Activated CD4-positive, alpha-beta T cell treated with anti-CD3 and anti-CD28 coated beads, Interleukin-2, amount 50 U/mL, for 48 hours (primary cell): ENCODE measurements at places on chromosomes 4 and X.

DNA sequence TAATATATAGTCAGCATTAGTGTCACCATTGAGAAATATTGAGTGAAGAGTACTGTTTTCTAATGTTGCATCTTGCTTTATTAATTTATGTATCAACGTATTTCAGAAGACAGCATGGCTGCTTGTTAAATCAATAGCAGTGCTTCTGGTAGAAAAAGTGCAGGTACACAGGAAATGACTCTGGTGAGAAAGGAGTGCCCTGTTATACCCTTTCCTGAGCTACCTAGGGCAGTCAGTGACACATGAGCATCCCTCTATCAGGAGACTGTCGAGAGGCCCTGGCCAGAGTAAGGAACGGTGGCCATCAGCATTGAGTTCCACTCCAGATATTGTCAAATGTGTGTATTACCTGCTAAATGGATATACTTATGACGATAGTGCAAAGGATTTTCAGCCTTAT lies 42.1 kb downstream of the SCML1 start:
- DNase-seq, result no peak

GRCh38 chr4:87120411-87121162 lies 99.8 kb downstream of the KLHL8 start:
- DNase-seq, result no peak

GRCh38 chr4:162707962-162708361 lies 458.7 kb downstream of the NAF1 start:
- no peak for DNase-seq

GRCh38 chr4:73721435-73721834 lies 18.9 kb upstream of the CXCL8 start:
- DNase-seq, result no peak

DNA sequence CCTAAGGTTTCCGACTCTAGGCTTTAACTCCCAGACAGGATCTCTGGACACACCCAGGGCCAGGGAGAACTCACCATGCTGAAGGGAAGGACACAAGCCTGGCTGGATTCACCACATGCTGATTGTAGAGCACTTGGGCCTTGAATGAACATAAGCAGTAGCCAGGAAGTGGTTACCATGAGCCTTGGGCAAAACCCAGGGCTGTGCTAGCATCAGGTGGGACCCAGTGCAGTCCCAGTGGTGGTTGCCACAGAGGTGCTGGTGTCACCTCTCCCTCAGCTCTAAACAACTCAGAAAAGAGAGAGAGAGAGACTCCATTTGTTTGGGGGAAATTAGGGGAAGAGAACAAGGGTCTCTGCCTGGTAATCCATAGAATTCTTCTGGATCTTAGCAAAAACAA lies 77.0 kb downstream of the KLHL13 start:
- DNase-seq, result no peak

DNA sequence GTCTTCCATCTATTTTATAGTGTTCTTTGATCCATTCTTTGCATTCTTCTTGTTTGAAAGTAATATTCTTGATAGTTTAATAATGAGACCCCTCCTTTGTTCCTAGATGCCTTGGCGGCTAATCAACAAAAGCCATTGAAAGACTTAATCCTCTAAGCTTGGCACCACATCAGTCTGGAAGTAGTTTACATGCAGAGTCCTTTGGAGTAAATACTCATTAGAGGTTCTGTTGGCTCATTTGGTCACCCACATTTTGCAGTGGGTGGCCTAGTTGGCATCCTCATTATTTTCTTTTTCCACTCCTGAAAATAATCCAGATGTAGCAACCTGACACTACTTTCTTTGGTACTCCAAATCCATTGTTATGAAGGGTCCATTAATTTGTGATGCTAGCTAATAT lies 64.5 kb downstream of the DKK2 start:
- DNase-seq, result no peak

DNA sequence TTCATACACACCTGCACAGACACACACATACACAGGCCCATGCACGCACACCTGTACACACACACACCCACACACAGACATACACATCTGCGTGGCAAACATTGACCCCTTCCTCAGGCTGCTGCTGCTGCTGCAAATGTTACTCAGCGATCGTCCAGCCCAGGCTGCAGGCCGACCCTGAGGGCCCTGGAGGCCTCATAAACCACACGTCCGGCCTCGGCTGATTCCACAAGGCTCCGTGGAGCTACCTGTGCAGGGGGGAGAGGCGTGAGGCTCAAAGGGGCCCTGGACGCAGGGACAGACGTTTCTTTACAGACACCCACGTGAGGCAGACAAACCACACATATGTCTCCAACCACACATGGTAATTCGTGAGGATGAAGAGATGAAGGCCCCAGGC lies 53.9 kb upstream of the PPP2R3B start:
- no peak for DNase-seq

DNA sequence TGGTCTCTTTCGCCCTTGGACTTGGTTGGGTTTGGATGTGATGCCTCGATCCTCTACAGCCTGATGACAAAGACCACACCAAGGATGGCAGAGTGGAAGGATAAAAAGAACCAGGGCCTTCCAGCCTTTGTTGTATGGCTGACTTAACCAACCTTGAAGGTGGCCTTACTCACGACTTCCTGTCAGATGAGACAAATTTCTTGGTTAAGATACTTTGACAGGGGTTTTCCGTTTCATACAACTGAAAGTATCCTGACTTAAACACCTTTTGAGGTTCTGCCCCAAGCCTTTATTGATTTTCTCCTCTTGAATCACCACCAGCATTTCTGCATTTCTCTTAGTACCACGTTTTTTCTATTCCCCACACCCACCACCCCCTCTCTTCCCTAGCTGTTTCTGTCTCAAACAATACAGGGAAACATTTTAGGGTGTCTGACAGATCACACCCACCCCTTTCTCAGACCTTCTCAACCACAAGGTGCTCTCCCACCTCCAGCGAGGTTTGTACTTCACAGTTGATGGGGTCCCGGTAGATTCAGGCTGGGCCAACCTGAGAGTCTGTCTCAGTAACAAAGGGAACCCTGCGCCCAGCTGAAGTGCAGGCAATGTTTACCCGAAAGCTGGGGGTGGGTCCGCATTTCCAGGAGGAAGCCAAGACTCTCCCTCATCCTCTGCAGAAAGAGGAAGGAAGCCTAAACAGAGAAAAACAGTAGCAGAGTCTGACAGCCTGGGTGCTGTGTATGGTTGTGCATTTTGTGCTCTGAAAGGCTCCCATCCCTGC lies 5.0 kb upstream of the TSPAN5 start:
- peak; percentile 66 for DNase-seq

DNA sequence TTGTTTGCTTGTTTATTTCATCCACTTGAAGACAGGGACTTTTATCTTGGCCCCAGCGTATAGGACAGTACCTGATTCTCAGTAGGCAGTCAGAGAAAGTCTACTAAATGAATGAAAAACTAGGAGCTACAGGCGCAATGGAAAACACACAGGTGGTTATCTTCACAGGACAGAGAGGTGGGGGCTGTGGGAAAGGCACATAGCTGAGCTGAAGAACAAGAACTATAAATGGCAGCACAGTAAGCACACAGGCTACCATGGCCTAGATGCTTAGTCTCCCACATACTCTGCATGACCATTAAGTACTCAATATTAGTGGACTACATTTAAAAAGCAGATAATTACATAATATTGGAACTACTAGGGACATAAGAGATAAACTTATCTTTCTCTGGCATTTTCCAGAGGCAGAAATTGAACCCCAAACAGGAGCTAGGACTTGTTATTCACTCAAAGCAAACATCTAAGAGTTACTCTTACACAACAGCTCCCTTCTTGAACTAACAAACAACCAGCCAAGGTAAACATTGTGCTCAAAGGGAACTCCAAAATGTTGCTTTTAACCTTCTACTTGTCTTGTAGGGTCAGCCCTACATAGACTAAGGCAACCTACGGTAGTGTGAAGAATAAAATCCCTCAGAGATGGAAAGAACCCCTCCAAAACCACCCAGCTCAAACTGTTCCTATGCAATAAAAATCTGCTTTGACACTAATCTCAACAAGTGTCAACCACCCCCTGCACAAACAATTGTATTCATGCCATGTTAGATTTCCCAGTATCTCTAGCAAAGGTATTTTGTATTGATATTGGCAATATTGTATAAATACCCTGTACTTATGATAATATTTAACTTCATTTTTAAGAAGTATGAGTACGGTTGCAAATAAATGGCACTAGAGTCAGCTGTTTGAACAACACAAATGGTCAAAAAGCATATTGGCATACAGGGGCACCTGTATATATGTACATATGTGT lies 593.6 kb downstream of the KLHL13 start:
- DNase-seq, result no peak

DNA sequence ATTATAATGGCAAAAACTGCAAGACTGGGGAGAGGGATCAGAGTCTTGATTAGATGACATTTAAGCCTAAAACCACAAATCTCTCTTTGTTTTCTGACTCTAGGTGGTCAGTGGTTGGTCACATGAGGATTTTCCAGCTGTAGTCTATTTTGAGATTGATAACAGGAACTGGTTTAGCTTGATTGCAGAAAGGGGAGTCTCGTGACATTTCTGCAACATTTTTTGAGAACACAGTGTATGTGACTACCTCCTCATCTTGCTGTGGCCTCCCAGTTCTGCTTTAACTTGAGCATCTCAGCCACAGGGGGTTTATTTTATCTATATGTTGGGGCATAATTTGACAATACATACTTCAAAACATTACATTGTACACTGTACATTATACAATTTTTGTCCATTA lies 726.4 kb upstream of the MAGEB2 start:
- no peak for DNase-seq

DNA sequence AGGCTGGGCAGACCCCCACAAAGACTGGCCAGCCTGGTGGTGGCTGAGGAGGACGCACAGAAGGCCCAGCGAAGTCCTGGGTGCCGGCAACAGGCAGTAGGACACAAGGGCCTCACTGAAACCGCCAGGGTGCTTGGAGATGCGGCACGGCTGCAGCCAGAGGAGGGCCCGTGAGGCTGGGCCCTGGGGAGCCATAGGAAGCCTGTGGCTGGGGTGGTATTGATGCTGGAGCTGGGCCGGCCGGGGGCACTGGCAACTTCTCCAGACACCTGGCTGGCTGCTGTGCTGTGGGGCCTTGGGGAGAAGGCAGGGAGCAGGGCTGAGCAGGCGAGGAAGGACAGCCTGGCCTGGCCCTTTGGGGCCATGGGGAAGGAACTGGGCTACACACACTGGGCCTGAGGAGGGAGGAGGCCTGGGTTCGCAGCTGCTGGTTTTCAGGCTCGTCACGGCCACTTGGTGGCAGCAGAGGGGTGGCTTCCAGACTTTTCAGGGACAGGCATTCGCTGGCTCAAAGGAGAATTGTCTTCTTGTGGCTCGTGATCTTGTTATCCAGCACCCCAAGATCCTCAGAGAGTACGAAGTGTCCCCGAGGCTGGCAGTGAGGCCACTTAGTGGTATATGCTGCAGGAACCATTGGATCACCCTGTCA lies 37.2 kb downstream of the ATP2B3 start:
- DNase-seq, result peak; percentile 68

DNA sequence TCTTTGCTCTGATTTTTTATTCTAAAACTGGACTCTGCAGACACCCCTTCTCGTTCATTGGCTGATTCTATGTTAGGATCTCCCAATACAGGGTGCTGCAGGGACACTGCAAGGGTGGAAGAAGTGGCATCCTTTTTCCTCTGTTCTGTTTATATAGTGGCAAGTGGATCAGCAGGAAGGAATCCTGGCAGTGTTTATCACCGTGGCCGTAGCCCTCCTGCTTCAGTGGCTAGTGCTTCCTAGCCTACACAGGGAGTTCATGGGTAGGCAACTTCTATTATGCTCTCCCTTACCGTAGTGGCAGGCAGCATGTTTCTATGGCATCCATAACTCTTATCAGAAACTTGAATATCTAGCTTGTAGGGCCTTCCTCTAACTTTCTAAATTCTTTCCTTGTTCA lies 6.4 kb upstream of the AP1AR start:
- no peak for DNase-seq

DNA sequence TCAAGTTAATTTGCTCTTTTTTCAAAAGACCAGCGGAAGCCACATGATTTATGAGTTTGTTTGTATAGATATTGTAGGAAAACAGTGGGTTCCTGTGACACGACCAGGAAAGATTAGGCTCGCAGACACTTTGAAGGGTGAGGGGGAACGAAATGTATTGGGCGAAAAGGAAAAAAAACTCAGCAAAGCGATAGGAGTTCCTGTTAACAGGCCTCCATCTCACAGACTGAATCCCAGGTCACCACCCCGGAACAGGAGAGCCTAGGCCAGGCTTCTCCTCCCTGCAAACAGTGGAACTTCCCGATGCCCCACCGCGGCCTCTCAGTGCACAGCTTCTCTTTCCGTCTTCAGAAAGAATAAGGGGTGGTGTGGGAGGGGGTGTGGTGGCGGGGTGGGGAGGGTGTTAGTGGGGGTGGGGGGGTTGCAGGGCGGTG lies 181.8 kb upstream of the GPRIN3 start:
- no peak for DNase-seq

- no peak for DNase-seq
These were observed 271.5 kb downstream of the NR3C2 start for GRCh38 chr4:148170408-148171365.

DNA sequence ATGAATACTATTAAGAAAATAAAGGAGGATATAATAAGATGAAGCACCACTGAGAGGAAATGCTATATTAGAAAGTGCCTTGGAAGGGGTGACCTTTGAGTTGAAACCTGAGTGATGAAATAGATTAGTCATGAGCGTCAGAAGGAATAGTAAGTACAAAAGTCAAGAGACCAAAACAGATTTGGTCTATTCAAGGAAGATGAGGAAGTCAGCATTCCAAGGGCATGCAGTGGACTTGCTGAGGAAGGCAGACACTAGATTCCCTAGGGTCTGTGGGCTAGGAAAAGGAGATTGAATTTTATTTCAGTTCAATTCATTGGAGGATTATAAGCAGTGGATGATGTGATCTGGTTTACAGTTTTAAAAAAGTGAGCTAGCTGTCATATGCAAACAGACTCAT lies 73.0 kb upstream of the WDFY3 start:
- DNase-seq, result no peak

DNA sequence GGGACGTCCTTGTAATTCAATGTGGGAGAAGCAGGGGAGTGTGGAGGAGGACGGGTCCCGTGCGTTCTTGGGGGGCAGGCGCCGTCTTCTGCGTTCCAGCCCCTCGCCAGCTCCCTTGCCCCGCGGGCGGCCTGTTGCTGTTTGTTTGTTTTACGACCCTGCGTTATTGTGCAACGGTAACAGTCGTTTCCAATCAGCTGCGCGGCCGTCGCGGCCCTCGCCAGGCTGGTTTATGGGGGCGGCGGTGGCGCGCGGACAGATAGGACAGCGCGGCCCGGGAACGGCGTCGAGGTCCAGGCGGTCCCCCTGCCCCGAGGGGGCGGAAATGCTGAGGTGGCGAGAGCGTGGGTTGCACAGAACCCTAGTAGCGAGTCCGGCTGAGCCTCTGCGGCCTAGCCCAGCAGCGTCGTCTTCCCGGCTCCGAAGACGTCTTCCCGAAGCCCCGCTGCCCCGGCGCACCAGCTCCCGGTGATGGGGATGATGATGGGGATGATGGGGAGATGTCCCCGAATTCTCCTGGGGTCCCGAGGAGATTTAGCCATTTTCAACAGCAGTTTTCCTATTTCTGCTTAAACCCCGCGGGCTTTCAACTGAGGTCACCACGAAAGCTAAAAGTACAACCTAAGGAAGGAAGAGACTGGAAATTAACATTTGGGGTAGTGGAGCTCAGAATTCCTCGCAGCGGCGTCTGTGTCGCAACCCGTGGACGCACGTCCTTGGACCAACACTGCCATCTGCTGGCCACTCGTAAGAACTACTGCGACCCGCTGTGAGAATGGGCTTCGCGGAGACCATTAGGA lies 4.8 kb downstream of the PDGFRA start:
- peak; percentile 65 for DNase-seq
